Kasumi-1 (cell line): ENCODE measurements at places on chromosomes 7 and 10.

DNA sequence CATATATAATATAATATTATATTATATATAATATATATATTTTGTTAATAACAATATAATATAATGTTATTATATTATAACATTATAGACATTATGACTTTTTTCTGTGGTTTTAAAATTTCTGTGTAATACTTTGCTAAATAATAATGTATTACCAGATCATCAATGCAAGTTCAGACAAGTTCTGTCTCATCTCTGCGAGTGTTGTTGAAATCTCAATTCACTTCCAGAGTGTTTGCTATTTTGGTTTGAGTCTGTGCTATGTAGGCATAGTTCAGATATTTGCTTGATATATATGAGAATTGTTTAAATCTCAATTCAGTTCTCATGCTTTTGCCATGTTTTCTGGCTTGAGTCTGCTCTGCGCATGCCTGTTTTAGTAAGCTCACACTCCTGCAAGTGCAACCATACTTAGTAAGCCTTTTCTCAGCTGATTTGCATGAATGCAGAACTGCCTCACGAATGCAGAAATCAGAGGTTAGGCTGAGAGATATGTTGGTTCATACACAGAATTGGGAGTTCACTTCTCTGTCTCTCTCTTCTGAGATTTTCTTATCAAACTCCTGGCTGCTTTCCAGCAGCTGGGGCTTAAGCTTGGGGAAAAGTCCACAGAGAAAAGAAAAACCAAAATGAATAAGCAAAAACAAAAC, 830.2 kb upstream of the SORCS1 start:
- no peak for DNase-seq

GRCh38 chr7:142355328-142355727, 97.5 kb upstream of the PRSS58 start:
- DNase-seq: no peak

DNA sequence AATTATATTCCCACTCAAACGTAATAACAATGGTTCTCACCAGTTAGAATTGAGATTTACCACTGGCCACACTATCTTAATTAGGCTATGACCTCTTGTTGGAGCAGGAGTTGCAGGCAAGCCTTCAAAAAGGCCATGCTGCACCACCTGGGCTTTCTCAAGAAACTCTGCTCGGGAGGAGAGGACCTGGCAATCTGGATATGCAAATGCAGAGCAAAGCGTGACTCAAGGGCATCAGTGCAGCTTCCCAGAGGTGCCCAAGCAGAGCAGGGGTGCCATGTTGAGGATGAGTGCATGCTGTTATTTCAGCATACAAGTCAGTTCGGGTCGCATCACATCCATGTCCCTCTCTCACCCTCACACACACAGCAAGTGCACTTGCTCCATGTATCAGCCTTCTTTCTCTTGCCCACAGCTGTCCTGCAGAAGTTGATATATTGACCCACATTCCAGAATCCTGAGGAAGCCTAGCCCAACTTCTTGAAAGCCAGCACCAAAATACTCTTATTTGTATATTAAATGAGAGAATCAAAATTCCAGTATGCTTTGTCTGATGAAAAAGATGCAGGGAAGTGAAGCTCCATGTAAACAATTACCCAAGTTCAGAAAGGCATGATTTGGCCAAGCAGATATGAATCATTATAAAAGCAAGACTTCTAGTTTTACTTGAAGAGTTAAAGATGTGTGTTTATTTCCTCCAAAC, 55.7 kb upstream of the IL6 start:
- DNase-seq: no peak

- DNase-seq: no peak
Measured at GRCh38 chr10:130914367-130914766, 397.2 kb downstream of the TCERG1L start.

GRCh38 chr7:147406521-147407135, 1183.9 kb upstream of the C7orf33 start:
- DNase-seq: no peak

DNA sequence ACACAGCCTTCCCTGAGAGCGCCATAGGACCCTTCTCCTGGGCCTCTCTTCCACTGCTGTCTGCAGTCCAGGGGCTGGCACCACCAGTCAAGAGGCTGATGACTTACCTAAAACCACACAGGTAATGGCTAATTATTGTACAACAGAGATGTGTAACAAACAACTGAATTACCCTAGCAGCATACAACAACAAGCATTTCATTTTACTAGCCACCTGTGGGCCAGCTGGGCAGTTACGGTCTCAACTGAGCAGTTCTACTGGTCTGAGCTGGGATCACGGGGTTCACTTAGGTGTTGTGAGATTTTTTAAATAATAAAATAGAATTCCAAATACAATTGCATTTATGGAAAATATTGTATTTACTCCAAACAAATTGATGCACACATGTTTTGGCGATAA, 431.9 kb downstream of the TNS3 start:
- DNase-seq: no peak

DNA sequence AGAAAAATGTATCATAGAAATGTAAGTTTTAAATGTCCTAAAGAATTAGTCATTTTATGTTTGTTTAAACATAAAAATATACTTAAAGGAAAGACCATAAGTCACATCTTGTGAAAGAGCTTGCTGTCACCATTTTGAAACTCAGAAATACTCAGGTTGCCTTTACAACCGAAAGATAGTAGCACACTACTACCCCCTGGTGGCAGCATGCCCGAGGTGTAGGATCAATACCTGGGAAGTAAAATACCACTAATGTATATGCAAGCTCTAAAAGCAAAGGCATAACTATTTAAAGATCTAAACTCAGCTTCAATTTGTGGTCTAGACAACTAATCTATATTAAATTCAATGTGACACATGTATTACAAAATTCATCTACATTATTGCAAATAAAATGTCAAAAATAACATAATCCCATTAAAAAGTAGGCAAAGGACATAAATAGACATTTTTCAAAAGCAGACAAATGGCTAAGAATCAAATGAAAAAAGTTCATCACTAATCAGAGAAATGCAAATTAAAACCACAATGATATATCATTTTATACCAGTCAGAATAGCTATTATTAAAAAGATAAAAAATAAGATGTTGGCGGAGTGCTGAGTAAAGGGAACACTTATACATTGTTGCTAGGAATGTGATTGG, 47.7 kb upstream of the FGL2 start:
- peak; percentile 65 for DNase-seq

- peak; percentile 66 for DNase-seq
Measured at GRCh38 chr7:25389489-25390106, 161.3 kb upstream of the NPVF start.

DNA sequence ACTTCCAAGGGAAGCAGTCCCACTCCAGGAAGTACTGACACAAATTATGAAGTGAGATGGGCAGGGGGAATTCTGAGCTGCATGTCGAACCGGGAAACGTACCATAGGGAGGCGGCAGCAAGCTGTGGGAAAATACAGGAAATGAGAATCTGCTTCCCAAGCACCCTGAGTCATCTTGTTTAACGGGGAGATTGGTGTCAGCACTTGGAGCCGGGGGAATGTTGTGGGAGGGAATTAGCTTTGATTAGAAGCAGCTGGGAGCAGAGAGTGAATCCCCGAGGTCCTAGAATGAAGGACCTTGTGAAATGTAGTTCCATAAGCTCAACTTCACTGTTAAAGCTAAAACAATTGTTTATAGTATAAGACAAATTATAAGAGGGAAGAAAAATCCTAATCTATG, 141.4 kb upstream of the PRKCQ start:
- no peak for DNase-seq

DNA sequence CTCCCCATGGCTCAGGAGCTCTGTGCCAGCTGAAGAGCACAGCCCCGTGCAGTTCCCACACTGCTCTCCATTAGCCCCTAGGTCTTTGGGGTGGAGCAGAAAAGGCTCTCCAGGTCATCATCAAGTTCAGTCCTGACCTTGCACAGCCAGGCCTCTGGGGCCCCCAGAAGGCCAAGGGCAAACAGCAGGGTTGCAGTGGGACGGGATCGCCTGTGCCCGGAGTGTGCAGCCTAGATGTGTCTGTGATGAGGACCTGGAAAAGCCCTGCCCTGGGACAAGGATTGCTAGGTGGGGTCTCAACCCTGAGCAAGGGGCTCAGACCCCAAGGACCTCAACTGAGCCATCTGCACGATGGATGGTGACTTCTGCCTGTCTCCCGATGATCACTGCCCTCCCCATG, 549 bp downstream of the INMT start:
- no peak for DNase-seq

DNA sequence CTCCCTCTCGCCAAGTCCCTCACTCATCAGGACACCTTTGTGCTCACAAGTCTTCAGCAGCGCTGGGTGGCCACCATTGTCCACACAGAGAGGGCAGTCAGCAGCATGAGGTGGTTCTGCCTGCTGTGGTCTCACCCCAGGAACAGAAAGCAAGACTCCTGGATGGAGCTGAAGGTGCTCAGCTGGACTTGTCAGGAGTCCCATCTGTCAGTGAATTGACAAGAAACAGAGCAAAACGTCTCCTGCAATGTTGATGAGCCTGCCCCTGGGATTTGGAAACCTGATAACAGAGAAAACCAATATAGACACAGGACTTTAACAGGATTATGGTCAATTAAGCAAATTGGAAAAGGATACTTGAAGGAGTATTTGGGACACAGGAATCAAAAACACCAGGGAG, 122.2 kb upstream of the PRSS58 start:
- no peak for DNase-seq

DNA sequence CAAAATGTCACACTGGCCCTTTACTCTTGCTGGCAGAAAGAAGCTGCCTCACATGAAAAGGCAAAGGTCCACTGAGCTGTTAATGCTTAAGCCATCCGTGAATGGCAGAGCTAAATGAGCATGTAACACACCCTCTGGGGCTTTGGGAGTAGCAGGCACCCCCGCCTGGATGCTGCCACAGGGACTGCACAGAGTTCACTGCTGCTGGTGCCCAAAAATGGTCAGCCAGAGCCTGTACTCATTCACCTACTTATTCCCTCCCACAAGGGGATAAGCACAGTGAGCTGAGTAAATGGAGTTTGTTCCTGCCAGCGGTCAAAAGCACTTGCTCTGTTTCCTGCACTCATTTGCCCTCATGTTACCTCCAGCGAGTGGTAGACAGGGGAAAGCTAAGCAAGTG, 374.0 kb upstream of the STEAP1 start:
- DNase-seq: no peak

GRCh38 chr7:129073738-129074137, 18.8 kb upstream of the TNPO3 start:
- no peak for DNase-seq

GRCh38 chr10:110568055-110568735, 700 bp downstream of the SMC3 start:
- DNase-seq: peak; percentile 63

GRCh38 chr7:67857698-67858097, 861.1 kb downstream of the TYW1 start:
- DNase-seq: no peak

- no peak for DNase-seq
Measured at GRCh38 chr7:73354196-73354595, 26.2 kb downstream of the FKBP6 start.

DNA sequence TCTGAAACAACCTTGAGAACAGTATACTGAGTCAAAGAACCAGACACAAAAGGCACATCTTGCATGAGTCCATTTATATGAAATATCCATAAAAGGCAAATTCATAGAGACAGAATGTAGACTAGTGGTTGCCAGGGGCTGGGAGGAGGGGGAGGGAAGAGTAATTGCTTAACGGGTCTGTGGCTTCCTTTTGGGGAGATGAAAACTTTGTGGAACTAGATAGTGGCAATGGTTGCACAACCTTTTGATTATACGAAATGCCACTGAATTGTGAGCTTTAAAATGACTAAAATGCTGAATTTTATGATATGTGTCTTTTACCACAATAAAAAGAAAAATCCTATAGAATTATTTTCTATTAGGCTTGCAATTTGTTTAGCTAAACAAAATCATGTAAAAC, 16.8 kb downstream of the ADRB1 start:
- DNase-seq: peak; percentile 85

- DNase-seq: no peak
Measured at GRCh38 chr7:8321312-8321711, 59.3 kb upstream of the ICA1 start.

- DNase-seq: no peak
Measured at GRCh38 chr10:6140965-6141295, 52.1 kb downstream of the RBM17 start.

- DNase-seq: no peak
Measured at GRCh38 chr10:69055241-69055640, 32.7 kb upstream of the SRGN start.

GRCh38 chr10:75399461-75400162, 2.0 kb downstream of the ZNF503 start:
- DNase-seq: peak; percentile 85

- DNase-seq: no peak
Measured at GRCh38 chr7:25789701-25790640, 362.0 kb upstream of the NFE2L3 start.
